ENCODE measurements at places on chromosomes 16 and 17. TPM values are rescaled to one million over a fixed set of nuclear protein-coding genes. Genes with fewer than 3 reads are reported as not detected.
A peak's percentile ranks its signal among the peaks of the same experiment; 100 is the strongest.

Gene NLGN2
- total RNA-seq = 12.6 TPM

Gene CAMKK1
- 1.4 TPM for total RNA-seq

Gene EPX
- total RNA-seq = not detected

Gene HGS
- 176 TPM for total RNA-seq

Gene IGF2BP1
- total RNA-seq = 601 TPM

Gene CBX2
- total RNA-seq = 50.0 TPM

Gene MYLK3
- total RNA-seq = 1.8 TPM

DNA sequence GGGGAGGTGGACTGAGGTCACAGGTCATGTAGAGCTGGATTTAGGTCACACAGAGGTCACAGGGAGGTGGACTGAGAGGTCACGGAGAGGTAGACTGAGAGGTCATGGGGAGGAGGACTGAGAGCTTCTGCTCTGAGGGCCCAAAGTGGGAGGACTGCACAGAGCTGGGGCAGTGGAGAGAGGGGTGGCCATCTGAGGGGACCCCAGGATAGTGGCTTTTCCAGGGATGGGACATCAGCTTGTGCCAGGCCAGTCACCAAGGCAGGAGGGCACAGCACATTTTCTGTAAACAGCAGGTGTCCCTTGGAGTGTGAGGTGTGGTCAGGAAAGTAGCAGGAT lies 26.1 kb upstream of the JPT2 start:
- peaks cover 6% of the 10 kb centered on the region for H3K36me3 ChIP-seq
- no peak for DNase-seq
- H3K4me1 ChIP-seq = no peaks in the 10 kb centered on the region
- H3K27ac ChIP-seq = peak overlapping the region; percentile 64
- H3K27me3 ChIP-seq = no peaks in the 10 kb centered on the region
- no peak overlapping the region for H3K4me3 ChIP-seq

- H3K4me3 ChIP-seq = peak overlapping the region; percentile 54
- no peaks in the 10 kb centered on the region for H3K36me3 ChIP-seq
- no peaks in the 10 kb centered on the region for H3K27me3 ChIP-seq
- H3K4me1 ChIP-seq = peaks cover 5% of the 10 kb centered on the region
Measured at GRCh38 chr17:65099941-65100315, 37.2 kb upstream of the RGS9 start.

GRCh38 chr17:36933512-36934143 lies 3.6 kb upstream of the LHX1 start:
- no peaks in the 10 kb centered on the region for H3K36me3 ChIP-seq
- H3K27ac ChIP-seq = no peak overlapping the region
- DNase-seq = no peak
- H3K4me3 ChIP-seq = no peak overlapping the region
- H3K27me3 ChIP-seq = peaks cover 29% of the 10 kb centered on the region

DNA sequence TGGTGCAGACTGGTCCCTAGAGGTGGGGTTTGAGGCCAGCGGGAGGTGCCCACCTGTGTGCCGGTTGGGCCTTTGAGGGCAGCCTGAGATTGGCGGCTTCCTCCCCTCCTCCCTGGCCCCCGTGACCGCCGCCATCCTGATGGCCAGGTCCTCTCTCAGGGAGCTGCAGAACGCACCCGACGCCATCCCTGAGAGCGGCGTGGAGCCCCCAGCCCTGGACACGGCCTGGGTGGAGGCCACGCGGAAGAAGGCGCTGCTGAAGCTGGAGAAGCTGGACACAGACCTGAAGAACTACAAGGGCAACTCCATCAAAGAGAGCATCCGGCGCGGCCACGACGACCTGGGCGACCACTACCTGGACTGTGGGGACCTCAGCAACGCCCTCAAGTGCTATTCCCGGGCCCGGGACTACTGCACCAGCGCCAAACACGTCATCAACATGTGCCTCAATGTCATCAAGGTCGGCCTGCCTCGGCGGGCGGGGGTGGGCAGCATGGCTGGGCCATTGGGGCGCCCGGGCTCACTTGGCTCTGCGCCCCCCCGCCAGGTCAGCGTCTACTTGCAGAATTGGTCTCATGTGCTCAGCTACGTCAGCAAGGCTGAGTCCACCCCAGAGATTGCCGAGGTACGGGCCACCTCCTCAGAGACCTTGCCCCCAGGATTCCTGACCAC lies 2.8 kb downstream of the GPS1 start:
- H3K36me3 ChIP-seq = peaks cover 1% of the 10 kb centered on the region
- peaks cover 8% of the 10 kb centered on the region for H3K4me1 ChIP-seq
- H3K27ac ChIP-seq = peak overlapping the region; percentile 67
- H3K27me3 ChIP-seq = no peaks in the 10 kb centered on the region
- no peak overlapping the region for H3K4me3 ChIP-seq

GRCh38 chr17:2803386-2803785 lies 7.1 kb downstream of the RAP1GAP2 start:
- peaks cover 15% of the 10 kb centered on the region for H3K4me1 ChIP-seq
- no peak for DNase-seq
- no peak overlapping the region for H3K27ac ChIP-seq
- no peak overlapping the region for H3K4me3 ChIP-seq
- H3K36me3 ChIP-seq = no peaks in the 10 kb centered on the region
- H3K27me3 ChIP-seq = no peaks in the 10 kb centered on the region

DNA sequence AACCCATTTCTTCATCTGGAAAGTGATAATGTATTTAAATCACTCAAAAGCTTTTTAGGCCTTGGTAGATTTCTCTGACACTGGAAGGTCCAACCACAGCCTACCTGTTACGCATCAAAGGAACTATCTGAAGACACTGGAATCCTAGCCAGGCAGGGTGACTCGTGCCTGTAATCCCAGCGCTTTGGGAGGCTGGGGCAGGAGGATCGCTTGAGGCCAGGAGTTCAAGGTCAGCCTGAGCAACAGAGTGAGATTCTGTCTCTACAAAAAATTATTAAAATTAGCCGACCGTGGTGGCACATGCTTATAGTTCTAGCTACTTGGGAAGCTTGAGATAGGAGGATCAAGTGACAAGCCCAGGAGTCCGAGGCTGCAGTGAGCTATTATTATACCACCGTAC lies 18.4 kb upstream of the G6PC1 start:
- H3K4me3 ChIP-seq = no peak overlapping the region
- H3K36me3 ChIP-seq = no peaks in the 10 kb centered on the region
- H3K27me3 ChIP-seq = no peaks in the 10 kb centered on the region
- no peak overlapping the region for H3K27ac ChIP-seq
- DNase-seq = no peak

DNA sequence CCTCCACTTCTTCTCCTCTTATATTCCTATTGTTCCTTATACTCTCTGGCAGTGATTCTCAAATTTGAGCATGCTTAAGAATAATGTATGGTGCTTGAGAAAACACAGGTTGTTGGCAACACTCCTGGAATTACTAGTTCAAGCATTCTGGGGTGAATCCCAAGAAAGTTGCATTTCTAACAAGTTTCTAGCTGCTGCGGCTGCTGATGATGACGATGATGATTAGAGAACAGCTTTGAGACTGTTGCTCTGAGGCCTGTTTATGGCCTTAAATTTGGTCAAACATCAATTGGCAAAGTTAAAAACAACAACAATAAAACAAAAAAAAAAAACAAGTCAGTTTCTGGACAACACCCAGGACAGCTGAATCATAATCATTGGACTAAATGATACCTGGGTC lies 961.9 kb downstream of the CDH11 start:
- H3K27ac ChIP-seq = no peak overlapping the region
- H3K36me3 ChIP-seq = no peaks in the 10 kb centered on the region

- no peaks in the 10 kb centered on the region for H3K27me3 ChIP-seq
- H3K36me3 ChIP-seq = no peaks in the 10 kb centered on the region
- H3K4me1 ChIP-seq = no peaks in the 10 kb centered on the region
- no peak overlapping the region for H3K27ac ChIP-seq
- no peak for DNase-seq
Measured at GRCh38 chr16:13463619-13464018, 456.3 kb upstream of the ERCC4 start.

DNA sequence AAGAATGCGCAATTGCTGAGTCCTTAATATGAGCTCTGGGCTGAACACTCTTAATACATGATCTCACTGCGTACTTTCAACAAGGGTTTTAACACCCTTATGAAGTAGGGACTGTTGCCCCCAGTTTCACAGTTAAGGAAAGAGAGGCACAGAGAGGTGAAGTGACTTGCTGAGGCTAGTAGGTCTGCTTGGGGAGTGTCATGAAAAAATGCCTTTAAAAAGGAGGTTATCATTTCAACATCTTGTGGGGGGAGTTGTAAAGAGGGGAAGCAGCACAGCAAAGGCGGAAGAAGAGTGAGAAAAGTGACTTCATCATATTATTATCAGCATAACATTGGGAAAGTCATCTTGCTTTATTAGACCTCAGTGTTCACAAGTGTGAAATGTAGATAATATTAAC lies 2.1 kb downstream of the CCL4L2 start:
- H3K36me3 ChIP-seq = no peaks in the 10 kb centered on the region
- no peak for DNase-seq
- H3K27me3 ChIP-seq = peaks cover 1% of the 10 kb centered on the region
- H3K27ac ChIP-seq = no peak overlapping the region
- no peaks in the 10 kb centered on the region for H3K4me1 ChIP-seq

- no peak overlapping the region for H3K4me3 ChIP-seq
- H3K4me1 ChIP-seq = no peaks in the 10 kb centered on the region
- H3K27me3 ChIP-seq = no peaks in the 10 kb centered on the region
- no peak overlapping the region for H3K27ac ChIP-seq
- H3K36me3 ChIP-seq = peaks cover 18% of the 10 kb centered on the region
- no peak for DNase-seq
Measured at GRCh38 chr16:70269471-70269870, 17.7 kb upstream of the EXOSC6 start.

DNA sequence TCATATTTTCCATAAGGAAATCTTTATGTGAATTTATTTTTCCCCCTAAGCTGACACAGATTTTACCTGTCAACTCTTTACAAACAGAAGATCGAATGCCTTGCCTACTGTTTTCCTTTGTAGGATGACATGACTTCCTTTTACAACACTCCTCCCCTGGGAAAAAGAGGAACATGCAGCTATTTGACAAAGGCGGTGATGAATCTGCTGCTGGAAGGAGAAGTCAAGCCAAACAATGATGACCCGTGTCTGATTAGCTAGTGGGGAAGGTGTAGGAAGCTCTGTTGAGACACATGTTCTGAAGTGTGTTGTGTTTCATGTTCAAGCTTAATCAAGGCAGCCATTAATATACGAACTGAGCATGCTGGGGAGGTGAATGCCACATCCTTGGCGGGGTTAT lies 238.0 kb downstream of the PHKB start:
- no peak overlapping the region for H3K4me3 ChIP-seq
- no peaks in the 10 kb centered on the region for H3K4me1 ChIP-seq

DNA sequence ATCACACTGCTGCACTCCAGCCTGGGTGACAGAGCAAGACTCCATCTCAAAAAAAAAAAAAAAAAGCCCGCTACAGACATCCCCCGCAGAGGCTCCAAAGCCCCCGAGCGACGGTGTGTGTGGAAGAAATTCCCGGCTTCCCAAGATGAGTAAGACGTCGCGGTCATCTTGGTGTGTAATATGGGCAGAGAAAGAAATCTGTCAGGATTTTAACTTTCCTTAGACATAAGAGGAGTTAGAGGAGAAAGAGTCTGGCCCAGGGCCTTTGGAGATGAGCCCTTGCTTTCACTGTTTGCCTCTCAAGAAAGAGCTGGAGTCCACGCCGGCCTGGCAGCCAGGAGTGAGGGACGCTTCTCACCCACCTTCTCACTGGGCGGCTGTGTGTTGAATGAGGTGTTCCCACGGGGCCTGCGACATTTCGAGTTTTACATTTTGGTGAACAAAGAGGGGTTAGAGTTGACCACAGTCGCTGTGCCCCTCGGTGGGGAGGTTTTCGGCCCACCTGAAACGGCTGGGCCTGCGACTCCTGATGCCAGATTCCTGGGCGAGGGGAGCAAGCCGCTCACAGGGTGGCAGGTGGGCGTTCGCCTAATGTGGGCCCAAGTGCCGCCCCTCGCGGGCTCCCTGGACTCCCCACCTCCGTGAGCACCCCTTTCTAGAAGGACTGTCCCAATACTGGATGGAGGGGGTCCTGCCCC lies 17.9 kb downstream of the C1QTNF1 start:
- no peak overlapping the region for H3K27ac ChIP-seq
- H3K36me3 ChIP-seq = no peaks in the 10 kb centered on the region
- no peaks in the 10 kb centered on the region for H3K4me1 ChIP-seq
- H3K4me3 ChIP-seq = no peak overlapping the region

DNA sequence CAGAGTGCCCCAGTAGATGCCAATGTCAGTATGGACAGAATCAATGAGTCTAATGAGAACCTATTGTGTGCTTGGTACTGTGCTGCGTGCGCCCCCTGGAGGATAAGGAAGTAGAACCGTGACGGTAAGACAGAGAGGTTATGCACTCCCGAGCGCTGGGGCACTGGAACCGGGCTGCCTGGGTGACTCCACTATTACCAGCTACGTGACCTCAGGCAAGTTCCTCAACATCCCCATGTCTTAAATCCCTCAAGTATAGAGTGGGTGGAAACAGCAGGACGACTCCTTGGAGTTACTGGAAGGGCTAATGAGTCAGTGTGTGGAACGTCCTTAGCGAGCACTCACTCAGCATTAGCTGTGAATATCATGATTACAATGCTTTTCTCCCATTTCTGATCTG lies 16.2 kb downstream of the CHST4 start:
- H3K4me3 ChIP-seq = no peak overlapping the region
- no peaks in the 10 kb centered on the region for H3K27me3 ChIP-seq
- no peaks in the 10 kb centered on the region for H3K36me3 ChIP-seq
- peak; percentile 59 for DNase-seq
- H3K4me1 ChIP-seq = no peaks in the 10 kb centered on the region

DNA sequence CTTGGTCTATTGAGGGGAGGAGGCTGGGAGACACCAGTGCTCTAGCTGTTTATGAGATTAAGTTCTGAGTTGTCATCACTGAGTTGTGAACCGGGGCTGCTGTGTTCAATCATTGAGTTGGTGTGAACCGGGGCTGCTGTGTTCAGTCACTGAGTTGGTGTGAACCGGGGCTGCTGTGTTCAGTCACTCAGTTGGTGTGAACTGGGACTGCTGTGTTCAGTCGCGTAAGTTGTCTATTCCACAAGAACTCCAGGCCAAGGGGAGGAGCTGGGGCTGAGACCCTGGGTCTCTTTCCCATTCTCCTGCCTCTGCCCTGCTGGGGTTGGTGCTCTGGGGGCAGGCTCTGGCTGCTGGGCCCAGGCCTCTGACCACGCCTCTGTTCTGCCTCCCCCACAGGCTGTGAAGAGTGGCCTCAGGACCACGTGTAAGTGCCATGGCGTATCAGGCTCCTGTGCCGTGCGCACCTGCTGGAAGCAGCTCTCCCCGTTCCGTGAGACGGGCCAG lies 24.5 kb downstream of the WNT9B start:
- no peak for DNase-seq
- H3K27me3 ChIP-seq = no peaks in the 10 kb centered on the region
- H3K36me3 ChIP-seq = no peaks in the 10 kb centered on the region

GRCh38 chr16:7644811-7645210 lies 312.2 kb downstream of the RBFOX1 start:
- no peaks in the 10 kb centered on the region for H3K27me3 ChIP-seq
- no peak for DNase-seq
- H3K27ac ChIP-seq = no peak overlapping the region
- no peaks in the 10 kb centered on the region for H3K36me3 ChIP-seq

- no peak overlapping the region for H3K4me3 ChIP-seq
- H3K4me1 ChIP-seq = peaks cover 19% of the 10 kb centered on the region
- no peaks in the 10 kb centered on the region for H3K36me3 ChIP-seq
- H3K27me3 ChIP-seq = no peaks in the 10 kb centered on the region
- DNase-seq = no peak
Measured at GRCh38 chr17:72587156-72587555, 466.3 kb downstream of the SOX9 start.

- H3K27ac ChIP-seq = no peak overlapping the region
- H3K36me3 ChIP-seq = no peaks in the 10 kb centered on the region
- no peak overlapping the region for H3K4me3 ChIP-seq
- H3K4me1 ChIP-seq = peaks cover 10% of the 10 kb centered on the region
- no peaks in the 10 kb centered on the region for H3K27me3 ChIP-seq
- no peak for DNase-seq
Measured at GRCh38 chr17:79609673-79610645, 892 bp downstream of the RBFOX3 start.

GRCh38 chr17:82978765-82979349 lies 100.6 kb upstream of the METRNL start:
- no peak for DNase-seq
- no peak overlapping the region for H3K4me3 ChIP-seq
- H3K4me1 ChIP-seq = no peaks in the 10 kb centered on the region
- no peaks in the 10 kb centered on the region for H3K36me3 ChIP-seq
- H3K27me3 ChIP-seq = no peaks in the 10 kb centered on the region
